ENCODE measurements at places on chromosomes 12 and 14.

- DNase-seq = no peak
Observed at GRCh38 chr12:80068173-80068572, 31.2 kb upstream of the OTOGL start.

DNA sequence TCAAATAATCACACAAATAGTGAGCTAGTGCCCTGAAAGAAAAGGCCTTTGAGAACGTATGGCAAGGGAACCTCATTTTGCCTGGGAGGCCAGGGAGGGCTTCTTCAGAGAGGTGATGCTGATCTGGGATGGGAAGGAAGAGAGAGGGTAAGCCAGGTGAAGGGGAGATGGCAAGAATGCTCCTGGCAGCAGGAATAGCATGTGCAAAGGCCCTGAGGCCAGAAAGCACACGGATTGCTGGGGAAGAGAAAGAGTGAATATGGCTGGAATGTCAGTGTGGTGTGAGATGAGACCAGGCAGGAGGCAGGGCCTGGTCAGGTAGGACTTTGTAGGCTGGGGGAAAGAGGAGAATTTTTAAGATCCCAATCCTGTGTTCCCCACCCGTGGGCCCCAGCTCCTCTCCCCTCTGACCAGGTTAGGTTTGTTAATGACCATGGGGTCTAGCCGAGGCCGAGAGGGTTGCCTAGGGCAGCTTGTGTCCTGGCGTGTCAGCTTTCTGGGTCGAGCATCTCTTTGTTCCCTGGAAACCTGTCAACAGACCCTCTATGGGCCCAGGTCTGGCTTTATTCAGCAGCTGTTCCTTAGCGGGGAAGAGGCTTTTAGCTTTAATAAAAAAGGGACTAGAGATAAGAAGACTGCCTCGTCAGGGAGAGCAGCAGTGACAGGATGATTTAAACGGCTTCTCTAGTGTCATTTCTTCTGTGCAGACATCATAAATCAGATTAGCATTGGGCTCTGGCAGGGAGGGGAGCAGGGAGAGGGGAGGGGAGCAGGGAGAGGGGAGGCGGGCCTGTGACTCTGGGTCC is 123.4 kb downstream of the ADCK1 start:
- no peak for DNase-seq

GRCh38 chr12:55051197-55051947 is 31.6 kb downstream of the NEUROD4 start:
- no peak for DNase-seq

GRCh38 chr12:55685671-55686070 is 22.0 kb downstream of the ITGA7 start:
- DNase-seq = no peak

DNA sequence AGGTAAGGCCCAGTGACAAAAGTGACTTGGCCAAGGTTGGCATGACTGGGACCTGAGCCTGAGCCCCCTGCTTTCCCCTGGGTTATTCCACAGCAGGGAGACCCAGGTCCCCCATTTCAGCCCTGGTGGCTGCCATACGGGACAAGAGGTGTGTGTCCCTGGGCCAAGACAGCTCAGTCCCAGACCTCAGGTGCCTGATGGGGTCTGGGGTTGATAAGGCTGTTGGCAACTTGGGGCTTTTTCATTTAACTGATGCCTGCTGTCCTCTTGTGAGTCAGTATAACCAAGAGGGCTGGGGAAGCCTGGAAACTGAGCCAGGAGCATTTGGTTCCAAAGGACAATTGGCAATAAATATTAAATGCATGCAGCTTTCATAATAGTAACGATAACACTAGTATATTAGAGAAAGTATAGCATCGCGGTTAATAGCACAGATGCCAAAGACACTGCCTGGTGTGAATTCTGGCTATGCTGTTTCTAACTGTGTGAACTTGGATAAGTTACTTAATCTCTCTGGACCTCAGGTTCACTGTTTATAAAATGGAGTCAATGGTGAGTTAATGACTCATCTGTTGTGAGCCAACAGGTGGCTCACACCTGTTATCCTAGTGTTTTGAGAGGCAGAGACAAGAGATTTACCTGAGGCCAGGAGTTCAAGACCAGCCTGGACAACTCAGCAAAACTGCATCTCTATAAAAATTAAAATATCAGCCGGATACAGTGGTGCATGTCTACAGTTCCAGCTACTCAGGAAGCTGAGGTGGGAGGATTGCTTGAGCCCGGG is 898 bp downstream of the SDSL start:
- no peak for DNase-seq

Measured in fibroblast of skin of left quadriceps (primary cell).